ENCODE measurements at places on chromosomes 6 and 20.

GRCh38 chr20:53385941-53386767, 207.5 kb downstream of the ZNF217 start:
- DNase-seq = no peak

DNA sequence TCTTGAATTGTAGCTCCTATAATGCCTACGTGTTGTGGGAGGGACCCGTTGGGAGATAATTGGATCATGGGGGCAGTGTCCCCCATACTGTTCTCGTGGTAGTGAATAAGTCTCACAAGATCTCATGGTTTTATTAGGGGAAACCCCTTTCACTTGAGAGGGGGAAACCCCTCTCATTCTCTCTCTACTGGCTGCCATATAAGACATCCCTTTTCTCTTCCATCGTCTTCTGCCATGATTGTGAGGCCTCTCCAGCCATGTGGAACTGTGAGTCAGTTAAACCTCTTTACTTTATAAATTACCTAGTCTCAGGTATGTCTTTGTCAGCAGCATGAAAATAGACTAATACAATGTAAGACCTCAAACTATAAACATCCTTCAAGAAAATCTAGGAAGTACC, 23.1 kb downstream of the PAQR8 start:
- no peak for DNase-seq

DNA sequence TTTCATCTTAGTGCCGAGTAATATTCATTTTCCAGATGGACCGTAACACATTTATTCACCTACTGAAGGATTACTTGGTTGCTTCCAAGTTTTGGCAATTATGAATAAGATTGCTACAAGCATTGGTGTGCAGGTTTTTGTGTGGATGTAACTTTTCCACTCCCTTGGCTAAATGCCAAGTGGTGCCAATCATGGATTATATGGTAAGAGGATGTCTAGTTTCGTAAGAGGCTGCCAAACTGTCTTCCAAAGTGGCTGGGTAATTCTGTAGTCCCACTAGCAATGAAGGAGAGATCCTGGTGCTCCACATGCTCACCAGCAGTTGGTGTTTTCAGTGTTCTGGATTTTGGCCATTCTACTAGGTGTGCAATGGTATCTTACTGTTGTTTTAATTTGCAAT, 117.1 kb downstream of the IRF4 start:
- no peak for DNase-seq

- no peak for DNase-seq
These were observed 25.1 kb upstream of the HSF2 start for GRCh38 chr6:122374307-122374706.

GRCh38 chr6:128657181-128657580, 136.8 kb upstream of the PTPRK start:
- no peak for DNase-seq

GRCh38 chr6:131754715-131755567, 44.1 kb upstream of the CTAGE9 start:
- no peak for DNase-seq

DNA sequence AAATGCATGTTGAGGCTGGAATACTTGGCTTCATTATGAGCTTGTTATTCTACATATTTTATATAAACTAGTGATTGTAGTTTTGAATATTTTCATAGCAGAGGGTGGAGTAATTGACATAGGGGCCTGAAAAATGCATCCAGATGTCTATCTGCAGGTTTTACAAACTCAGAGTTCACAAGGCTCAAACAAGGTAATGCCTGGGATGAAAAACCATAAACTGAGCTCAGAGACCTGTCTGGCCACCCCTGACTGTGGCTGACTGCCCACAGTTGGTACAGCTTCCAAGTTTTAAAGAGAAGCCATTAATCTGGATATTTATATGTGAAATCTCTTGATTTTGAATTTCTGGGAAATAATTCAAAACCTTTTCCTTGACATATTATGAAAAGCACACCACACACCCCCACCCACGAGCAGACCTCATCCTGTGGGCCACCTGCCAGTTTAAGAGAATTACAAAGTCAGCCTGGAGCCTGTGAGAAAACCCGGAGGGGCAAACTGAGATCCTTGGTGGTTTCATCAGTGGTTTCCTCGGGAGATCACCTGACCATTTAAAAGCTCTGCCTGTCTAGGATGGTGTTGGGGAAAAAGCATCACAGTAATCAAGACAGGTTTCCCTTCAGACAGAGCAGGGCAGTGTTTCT, 230.1 kb downstream of the SAMD5 start:
- no peak for DNase-seq

DNA sequence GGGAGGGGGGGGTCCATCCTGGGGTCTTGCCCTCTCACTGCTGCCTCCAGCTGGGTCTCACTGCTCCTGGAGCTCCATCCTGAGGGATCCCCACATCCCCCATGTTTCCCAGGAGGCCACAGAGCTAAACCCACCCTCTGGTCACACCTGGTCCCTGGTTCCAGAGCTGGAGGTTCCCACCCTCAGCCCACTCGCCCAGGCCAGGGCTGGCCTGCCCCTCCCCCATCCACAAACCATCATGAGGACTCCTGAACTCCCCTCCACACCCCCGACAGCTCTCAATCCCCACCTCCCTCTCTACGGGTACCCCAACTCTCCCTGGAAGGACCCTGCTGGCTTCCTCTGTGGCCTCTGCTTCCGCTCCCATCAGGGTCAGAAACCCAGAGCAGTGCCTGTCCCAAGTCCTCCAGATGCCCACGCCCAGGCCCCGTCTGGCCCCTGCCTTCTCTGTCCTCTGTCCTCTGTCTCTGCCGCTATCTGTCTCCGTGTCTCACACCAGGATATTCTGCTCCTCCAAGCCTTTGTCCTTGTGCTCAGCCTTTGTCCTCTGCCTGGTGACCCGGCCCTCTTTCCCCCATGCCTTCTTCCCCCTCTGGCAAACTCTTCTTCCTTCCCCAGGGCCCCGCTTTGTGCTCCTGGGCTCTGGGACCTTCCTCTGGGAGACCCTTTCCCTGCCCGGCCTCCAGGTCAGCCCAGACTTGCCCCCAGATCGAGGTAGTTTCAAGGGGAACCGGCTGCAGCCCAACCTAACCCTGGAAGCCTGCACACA, 74.0 kb downstream of the SRC start:
- DNase-seq = no peak

DNA sequence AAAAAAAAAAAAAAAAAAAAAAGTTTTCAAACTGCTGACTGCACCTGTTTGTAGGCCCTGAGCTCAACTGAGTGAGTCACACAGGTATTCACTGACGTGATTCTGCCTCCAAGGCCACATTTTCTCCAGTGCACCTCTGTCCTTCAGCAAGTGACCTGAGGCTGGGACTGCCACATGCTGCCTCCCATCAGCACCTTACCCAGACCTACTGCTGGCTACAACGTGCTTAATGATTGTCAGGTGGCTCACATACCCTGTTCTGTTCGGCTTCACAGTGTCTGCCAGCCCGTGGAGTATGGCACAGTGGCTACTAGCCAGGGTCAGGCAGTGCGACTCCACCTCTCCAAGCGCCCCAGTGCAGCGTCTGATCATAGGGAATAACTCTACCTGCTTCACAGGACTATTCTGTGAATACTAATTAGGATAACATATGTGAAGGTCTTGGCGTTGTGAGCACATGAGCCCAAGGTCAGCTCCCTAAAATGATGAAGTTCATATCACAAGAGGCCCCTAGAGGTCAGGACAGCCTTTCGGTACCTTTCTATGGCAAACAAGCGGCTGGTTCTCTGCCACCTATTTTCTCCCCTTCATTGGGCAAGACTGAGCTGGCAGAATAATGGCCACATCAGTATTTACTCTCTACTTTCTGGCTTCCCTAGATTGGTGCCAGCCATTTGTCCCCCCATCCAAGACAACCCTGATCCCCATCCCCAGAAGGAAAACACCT, 28.1 kb downstream of the RIPOR3 start:
- DNase-seq = peak; percentile 2

Data from NCI-H1105 treated with DMSO at 0.1 percent for 48 hours (cell line).